ENCODE measurements at places on chromosomes 2 and 18.

DNA sequence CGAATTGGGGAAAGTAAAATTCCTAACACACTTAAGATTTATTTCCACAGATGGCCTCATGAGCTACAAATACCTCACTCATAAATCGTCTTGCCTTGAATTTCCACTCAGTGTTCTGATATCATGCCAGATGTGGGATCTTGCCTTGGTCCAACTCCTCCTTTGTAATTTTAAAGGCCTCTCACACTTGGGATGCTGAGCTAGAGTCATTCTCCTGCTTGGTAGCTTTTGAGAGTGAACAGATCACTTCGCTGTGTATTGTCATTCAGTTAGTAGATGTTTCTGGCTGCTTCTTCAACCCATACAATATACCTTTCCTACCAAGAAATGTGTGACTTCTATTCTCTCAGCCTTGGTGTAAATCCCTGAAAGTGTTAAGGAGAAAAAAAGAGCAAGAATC lies 309.2 kb downstream of the NRXN1 start:
- no peak for DNase-seq

GRCh38 chr18:46264255-46264654 lies 160.1 kb downstream of the HAUS1 start:
- DNase-seq = no peak

DNA sequence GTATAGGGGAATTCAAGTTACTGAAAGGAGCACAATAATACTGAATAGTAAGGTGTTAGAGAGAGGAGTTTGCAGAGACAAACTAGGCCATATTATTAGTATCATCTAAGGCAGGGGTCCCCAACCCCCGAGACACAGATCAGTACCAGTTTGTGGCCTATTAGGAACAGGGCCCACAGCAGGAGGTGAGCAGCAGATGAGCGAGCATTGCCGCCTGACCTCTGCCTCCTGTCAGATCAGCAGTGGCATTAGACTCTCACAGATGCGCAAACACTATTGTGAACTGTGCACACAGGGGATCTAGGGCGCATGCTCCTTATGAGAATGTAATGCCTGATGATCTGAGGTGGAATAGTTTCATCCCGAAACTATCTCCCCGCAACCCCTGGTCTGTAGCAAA lies 41.8 kb upstream of the TMEM200C start:
- DNase-seq = no peak

DNA sequence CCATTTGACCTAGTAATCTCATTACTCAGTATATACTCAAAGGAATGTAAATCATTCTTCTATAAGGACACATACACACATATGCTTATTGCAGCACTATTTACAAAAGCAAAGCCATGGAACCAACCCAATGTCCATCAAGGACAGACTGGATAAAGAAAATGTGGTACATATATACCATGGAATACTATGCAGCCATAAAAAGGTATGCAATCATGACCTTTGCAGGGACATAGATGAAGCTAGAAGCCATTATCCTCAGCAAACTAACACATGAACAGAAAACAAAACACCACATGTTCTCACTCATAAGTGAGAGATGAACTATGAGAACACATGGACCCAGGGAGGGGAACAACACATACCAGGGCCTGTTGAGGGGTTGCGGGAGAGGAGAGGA lies 214.5 kb downstream of the NBAS start:
- DNase-seq = no peak
